ENCODE measurements at places on chromosomes 12 and 14.

- DNase-seq: no peak
These were observed 265.8 kb upstream of the FLRT2 start for GRCh38 chr14:85263916-85264675.

- no peak for DNase-seq
These were observed 53.1 kb downstream of the TSPAN11 start for GRCh38 chr12:30979371-30980259.

DNA sequence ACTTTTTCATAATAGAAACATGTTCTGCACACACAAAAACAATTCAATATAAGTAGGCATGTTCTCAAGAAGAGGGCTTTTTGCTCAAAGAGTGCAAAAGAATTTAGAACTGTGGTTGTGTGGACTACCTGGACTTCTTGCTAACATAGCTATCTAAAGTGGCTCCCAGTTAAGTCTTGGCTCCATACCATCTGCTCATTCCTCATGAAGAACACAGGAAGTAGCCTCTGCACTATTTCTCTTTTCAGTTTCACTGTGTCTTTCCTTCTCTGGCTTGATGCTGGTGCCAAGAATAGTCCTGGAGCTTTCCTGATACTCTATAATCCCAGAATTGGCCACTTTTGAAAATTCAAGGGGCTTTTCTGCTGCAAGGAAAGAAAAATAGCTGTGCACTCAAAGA is 127.4 kb downstream of the CCER1 start:
- DNase-seq: no peak

DNA sequence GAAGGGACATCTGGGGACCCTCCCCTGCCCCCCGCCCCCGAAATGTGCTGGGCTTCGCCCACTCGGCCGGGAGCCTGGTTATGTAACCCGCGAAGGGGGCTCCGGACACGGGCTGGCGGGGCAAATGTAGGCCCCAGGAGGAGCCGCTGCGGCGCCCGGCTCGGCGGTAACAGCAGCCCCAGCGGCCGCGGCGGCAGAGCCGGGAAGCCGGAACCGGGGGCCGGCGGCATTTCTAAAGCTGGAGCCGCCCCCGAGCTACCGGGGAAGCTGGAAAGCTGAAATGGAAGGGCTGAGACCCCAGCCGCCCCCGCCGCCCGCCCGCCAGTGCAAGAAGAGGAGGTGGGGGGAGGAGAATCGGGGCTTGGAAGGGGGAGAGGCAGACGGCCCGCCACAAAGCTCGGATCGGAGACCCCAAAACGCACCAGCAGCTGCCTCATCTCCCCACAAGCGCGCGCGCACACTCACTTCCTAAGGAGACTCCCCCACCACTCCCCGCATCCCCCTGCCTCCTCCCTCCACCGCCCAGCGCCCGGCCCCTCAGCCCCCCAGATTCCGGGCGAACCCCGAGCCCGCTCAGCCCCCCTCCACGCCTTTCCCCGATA is 1.5 kb downstream of the KDM2B start:
- no peak for DNase-seq
